Cortex of kidney (tissue), 1 donor: ENCODE measurements at places on chromosomes 2 and 18.

GRCh38 chr2:114727012-114727411, 284.6 kb downstream of the DPP10 start:
- DNase-seq, result no peak

GRCh38 chr18:43800584-43800983, 523.3 kb upstream of the SYT4 start:
- no peak for DNase-seq

DNA sequence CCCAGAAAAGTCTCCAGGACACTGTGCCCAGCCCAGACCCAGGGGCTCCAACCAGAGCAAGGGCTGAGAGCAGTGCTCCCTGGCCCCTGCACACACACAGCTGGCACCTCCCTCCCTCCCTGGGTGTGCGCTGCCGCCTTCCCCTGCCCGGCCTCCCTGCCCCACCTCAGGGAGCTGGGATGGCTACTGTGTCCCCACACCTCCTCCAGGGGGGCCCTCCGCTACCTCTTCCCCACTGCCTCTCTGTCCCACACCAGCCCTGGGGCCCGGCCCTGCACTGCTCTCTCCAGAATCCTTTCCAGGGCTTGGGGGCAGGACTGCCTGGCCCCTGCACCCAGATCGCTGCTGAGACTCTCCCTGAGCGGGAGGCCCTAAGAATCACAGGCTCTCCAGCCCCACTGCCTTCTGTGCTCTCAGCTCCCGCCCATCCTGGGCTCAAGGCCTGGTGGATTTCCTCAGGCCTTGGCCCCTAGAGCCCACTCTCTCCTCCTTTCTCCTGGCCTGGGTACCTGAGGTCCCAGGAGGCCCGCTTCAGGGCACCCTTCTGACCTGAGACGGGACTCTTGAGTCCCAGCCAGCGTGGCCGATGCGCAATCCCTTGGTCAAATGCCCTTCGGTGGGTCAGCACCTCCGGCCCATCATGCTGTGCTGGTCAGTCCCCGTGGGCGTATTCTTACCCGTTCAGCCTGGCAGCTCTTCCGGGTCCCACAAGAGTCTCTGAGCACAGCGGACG, 276.8 kb upstream of the HDAC4 start:
- DNase-seq, result no peak

DNA sequence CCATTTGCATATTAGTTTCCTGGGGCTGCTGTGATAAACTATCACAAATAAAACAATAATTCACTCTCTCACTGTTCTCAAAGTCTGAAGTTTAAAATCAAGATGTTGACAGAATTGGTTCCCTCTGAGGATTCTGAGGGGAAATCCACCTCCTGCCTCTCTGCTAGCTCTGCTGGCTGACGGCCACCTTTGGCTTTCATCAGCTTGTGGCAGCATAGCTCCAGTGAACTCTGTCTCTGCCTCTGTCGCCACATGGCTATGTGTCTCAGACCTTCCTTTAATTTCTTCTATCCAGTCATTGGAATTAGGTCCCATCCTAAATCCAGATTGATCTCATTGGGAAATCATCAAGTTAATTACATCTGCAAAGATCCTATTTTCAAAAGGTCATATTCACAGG, 38.9 kb upstream of the TRIM43 start:
- DNase-seq, result no peak

DNA sequence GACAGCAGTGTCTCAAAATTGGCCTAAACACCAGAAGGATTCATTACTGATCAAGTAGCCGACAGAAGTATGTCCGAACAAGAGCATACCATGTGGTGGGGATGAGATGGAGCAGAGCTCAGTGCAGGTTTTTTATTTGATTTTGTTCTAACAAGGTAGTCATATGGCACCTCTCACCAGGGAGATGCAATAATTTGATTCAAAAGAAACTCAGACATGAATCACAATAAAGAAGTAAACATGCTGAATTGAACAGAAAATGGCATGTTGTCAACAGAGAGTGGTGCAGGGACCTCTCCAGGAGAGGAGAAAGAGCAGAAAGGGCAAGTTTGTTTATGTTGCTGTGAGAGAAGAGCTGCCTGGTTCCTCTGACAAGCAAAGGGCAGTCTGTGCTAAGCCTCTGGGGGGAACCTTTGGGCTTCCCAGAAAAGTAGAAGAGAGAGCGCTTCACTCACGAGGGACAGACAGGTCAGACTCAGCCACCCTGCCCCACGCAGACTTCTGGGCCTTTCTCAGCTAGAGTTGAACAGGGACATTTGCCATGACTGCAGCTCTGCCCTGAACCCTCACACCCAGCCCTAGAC, 351.3 kb upstream of the RAB12 start:
- DNase-seq, result no peak

GRCh38 chr2:149029307-149029965, 9.1 kb upstream of the LYPD6B start:
- DNase-seq, result no peak

DNA sequence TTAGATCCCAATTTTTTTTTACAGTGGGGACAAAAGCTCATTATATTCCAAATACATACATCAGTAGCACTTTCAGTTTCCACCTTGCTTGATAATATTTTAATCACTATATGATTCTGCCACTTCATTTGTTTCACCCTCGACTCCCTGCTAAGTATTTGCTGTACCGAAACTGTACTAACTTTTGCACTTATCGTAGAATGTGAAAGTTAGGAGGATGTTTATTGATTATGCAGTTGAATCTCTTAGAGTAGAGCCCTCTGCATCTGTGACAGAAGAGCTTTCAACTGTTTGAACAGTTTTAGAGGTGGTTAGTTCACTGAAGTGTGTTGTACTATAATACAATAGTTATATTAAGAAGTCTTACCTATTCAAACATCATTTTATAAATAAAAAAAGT, 20.8 kb downstream of the NCOA1 start:
- DNase-seq, result no peak

DNA sequence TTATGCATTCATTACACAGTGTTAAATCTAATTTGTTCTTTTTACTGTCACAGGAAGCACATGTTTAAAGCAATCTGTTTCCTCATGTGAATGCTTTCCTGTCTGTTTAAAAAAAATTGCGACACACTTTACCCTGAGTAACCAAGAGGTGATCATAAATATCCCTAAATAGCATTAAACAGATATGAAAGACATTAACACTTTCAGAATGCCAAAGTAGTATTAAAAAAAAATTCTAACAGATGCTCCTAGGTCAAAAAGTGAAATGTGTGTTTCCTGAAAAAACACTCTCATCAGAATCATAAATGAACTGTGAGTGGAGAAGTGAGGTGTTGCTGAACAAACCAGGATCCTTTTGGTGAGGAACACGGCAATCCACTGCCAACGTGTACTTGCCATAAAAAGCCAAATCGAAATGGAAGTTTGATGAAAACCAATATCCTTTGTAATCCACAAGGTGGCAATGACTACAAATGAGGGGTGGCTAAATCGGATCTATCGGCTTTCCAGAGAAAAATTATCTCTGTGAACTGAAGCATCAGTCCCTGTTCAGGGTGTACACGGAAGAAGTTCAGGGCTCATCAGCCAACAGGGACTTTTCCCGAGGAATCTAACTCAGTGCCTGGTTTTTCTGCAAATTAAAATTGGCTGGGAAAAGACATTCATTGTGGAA, 248.9 kb downstream of the TCF4 start:
- no peak for DNase-seq

DNA sequence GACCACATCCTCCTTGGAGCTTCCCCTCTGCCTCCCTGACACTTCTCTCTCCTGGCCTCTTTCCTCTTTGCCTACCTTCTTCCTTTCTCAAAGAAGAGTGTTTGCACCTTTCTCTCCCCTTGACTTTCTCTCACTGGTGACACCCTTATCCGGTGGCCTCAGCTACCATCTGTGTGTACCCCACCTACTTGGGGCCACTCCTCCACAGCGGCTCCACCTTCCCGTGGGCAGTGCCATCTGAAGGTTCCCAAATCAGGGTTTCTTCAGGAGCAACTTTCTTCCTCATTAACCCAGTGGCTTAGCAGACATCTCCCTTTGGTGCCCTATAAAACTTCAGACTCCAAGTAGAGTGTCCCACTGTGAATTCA, 5.3 kb upstream of the NCL start:
- no peak for DNase-seq

- no peak for DNase-seq
Observed at GRCh38 chr2:98748292-98749065, 17.5 kb upstream of the MGAT4A start.

GRCh38 chr2:178514664-178515063, 34.4 kb downstream of the PLEKHA3 start:
- DNase-seq, result no peak

GRCh38 chr2:71071681-71072398, 3.4 kb downstream of the NAGK start:
- no peak for DNase-seq

DNA sequence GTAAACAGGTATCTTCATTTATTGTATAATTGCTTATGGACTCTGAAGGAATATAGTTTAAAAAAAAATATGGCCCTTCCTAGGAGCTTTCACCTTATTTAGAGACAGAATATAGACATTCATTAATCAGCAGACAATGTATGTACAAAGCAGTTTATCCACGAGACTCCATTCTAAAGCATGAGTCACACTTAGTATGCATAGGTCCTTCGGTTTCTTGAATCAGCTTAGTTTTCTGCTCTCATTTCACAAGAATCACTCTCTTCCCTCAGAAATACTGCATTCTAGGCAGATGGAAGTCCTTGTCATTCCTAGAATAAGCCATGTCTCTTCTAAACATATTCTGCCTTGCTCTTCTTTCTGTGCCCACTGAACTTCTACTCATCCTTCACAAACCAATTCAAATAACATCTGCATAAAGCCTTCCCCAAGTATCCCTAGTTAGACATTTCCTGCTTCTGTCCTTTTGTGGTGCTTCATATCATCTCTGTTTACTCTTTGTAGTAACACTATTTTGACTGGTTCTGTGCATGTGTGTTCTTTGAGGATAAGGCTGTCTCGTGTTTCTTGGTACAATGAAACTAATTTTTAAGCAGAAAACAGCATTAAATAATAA, 84.5 kb downstream of the PTRHD1 start:
- DNase-seq, result no peak

- DNase-seq, result no peak
Observed at GRCh38 chr18:59881728-59882656, 17.8 kb upstream of the PMAIP1 start.

GRCh38 chr2:25698752-25699151, 25.4 kb upstream of the DTNB start:
- DNase-seq, result no peak

DNA sequence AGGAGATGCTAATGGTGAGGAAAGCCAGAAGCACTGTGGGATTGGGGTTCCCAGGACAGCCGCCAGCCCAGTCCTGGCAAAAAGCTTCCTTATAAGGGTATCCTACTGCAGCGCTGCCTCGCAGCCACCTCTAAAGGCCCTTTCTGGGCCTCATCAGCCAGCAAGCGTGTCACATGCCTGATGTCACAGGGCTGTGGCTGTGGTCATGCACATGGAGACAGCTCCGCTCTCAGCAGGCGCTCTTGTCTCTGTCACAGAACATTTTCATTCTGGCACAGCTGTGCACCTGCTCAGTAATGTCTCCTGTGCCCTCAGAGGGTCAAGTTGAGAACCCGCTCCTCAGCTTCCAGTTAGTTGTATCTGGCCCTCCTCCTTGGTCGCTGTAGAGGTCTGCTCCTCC, 17.7 kb upstream of the MAL start:
- DNase-seq, result no peak

DNA sequence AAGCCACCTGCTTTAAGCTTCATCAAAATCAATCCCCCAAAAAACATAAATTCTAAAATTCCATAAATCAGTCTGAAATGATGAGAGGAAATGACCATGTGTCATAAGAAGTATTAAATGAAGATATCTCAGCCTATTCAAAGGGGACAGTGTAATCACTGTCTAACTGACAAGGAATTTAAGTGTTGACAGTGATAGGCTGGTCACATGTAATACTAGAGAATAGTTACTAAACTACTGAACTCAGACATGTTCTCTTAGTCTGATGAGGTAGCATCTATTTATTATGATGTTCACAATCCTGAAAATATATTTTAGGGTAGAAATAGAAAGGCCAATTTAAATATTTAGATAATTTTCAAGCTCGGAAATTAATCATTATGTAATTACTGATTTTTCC, 216.1 kb downstream of the L3MBTL4 start:
- DNase-seq, result no peak
